ENCODE measurements at places on chromosomes 4 and X. TPM values are rescaled to one million over a fixed set of nuclear protein-coding genes. Genes with fewer than 3 reads are reported as not detected.

DNA sequence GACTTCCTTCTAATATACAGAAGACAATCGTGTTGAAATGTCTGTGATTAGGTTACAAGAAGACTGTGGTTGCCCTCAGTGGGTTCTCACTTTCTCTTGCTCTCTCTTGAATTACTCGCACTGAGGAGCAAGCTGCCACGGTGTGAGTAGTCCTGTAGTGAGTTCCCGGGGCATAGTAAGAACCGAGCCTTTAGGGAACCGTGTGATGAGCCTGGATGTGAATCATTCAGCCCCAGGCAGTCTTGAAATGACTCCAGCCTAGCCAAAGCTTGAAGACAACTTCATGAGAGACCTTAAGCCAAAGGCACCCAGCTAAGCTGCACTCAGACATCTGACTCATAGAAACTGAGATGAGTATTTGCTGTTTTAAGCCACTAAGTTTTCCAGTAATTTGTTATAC lies 292.7 kb downstream of the SPOCK3 start:
- no peak for DNase-seq
- no peaks in the 10 kb centered on the region for H3K27me3 ChIP-seq
- H3K4me1 ChIP-seq, result no peaks in the 10 kb centered on the region
- H3K27ac ChIP-seq, result no peak overlapping the region
- H3K4me3 ChIP-seq, result no peak overlapping the region

DNA sequence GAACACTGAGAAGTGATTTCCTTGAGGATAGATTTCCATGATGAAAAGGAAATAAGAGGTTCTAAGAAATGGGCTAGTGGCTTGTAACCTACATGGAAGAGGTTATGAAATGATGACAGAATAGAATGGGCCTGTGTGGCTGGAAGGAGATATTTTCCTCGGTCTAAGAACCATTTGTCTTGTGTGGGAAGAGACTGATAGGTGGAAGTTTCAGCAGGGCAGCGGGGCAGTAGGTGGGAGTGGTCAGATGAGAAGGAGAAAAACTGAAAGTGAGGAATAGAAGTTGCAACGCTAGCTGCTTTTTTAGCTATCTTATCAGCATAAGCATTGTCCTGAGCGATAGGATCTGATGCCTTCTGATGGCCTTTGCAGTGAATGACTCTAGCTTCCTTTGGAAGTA lies 211.4 kb upstream of the GALNT7 start:
- no peak overlapping the region for H3K27ac ChIP-seq
- peaks cover 16% of the 10 kb centered on the region for H3K27me3 ChIP-seq
- H3K4me1 ChIP-seq, result no peaks in the 10 kb centered on the region
- no peaks in the 10 kb centered on the region for H3K36me3 ChIP-seq
- H3K4me3 ChIP-seq, result no peak overlapping the region

DNA sequence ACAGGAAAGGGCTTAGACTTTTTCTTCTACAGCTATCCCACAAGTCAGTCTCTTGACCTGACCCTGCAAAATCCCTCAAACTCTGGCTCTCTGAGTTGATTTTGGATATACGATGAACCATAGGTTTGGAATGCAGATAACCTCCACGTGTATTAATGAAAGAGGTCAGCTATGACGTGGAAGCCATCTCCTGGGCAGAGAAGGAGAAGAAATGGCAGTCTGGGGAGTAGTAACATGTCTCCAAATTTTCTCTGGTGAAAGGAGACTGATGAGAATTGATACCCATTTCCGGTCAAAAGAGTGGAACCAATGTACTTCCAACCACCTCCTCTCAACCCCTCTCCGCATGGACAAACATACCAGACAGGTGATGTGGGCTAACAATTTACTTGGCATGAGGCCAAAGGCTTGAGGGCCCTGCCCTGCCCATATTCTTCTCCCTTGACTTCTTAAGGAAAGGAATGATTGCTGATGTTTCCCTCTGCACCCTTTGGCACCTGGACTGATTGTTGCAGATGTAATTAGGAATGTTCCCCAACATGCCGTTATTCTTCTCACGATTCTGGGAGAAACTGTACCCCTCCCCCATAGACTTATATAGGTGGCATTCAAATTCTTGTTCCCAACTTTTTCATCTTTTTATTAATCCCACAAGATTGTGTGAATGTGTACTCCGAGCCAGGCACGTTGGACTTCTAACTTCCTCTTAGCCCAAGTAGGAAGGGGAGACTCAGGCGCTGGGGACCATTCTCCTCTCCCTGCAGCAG lies 580 bp upstream of the PLS3 start:
- H3K36me3 ChIP-seq, result no peaks in the 10 kb centered on the region
- peak overlapping the region; percentile 99 for H3K4me3 ChIP-seq

RGN gene
- total RNA-seq, result 0.18 TPM

- no peaks in the 10 kb centered on the region for H3K4me1 ChIP-seq
- DNase-seq, result no peak
- H3K4me3 ChIP-seq, result no peak overlapping the region
- no peak overlapping the region for H3K27ac ChIP-seq
Observed at GRCh38 chr4:154030746-154031145, 241.9 kb upstream of the SFRP2 start.

SULT1E1 gene
- not detected for total RNA-seq

- H3K36me3 ChIP-seq, result no peaks in the 10 kb centered on the region
- no peak overlapping the region for H3K4me3 ChIP-seq
- H3K27me3 ChIP-seq, result no peaks in the 10 kb centered on the region
- H3K27ac ChIP-seq, result peak overlapping the region; percentile 23
- peaks cover 5% of the 10 kb centered on the region for H3K4me1 ChIP-seq
Observed at GRCh38 chr4:48299560-48299959, 29.9 kb upstream of the TEC start.

DNA sequence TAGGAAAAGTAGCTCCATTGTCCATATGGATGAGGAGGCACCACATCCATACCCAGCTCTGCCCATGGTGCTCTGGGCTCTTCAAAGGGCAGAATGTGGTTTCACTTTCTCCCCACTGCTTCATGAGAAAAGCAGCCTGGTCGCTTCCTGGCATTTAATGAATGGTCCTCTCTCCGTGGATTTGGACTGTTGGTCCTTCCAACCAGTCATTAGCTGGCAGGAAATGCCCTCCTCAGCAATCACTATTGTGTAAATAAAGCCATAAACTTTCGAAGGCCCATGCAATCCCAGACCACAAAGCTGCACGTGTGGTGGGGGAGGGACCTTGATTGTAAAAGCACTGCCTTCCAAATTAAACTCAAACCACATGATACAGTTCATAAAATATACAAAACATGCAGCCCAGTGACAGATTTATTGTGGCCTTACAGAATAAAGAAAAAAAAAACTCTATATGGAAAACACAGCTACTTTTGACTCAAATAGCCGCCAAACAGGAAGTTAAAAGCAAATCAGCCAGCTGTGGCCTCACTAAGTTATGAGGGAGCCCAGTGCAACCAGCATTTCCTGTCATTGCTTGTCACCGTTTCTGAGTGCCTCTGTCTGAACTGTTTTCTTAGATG lies 8.1 kb downstream of the MBNL3 start:
- DNase-seq, result peak; percentile 20
- no peaks in the 10 kb centered on the region for H3K36me3 ChIP-seq
- 0 out of 2 replicates have a peak overlapping the region, but pooled peaks have one; percentile 3 for H3K4me3 ChIP-seq

LRCH2 gene
- total RNA-seq, result 8.1 TPM

EREG gene
- total RNA-seq, result 0.36 TPM

TSPAN6 gene
- total RNA-seq, result 20.1 TPM

Data from IMR-90 (cell line).